Activated naive CD4-positive, alpha-beta T cell treated with anti-CD3 and anti-CD28 coated beads, Interleukin-2, amount 10 ng/mL, durations not matched to agents 7 days and 5 days (primary cell): ENCODE measurements at places on chromosomes 7 and 10.

- no peak for DNase-seq
These were observed 426.5 kb upstream of the AKR1E2 start for GRCh38 chr10:4399556-4399955.

GRCh38 chr7:55212838-55213237 lies 152.3 kb upstream of the LANCL2 start:
- no peak for DNase-seq

DNA sequence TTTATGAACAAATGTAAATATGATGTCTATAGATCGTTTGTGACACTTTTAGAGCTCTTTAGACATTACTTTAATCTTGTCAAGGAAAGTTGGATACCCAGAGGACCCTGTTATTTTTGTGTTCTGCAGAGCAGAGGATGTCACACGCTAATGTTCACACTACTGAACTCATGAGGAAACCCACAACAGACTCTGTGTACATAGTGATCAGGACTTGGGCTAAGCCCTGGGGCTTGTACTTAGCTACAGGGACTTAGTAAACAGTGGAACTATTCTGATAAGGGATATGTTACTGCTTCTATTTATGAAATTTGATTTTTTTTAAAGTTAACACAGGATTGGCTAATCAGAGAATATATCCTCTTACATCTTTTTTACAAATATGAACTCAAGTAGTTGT lies 36.1 kb upstream of the ZNF518A start:
- no peak for DNase-seq

- no peak for DNase-seq
These were observed 75.6 kb downstream of the FOXL3 start for GRCh38 chr7:365593-365992.

DNA sequence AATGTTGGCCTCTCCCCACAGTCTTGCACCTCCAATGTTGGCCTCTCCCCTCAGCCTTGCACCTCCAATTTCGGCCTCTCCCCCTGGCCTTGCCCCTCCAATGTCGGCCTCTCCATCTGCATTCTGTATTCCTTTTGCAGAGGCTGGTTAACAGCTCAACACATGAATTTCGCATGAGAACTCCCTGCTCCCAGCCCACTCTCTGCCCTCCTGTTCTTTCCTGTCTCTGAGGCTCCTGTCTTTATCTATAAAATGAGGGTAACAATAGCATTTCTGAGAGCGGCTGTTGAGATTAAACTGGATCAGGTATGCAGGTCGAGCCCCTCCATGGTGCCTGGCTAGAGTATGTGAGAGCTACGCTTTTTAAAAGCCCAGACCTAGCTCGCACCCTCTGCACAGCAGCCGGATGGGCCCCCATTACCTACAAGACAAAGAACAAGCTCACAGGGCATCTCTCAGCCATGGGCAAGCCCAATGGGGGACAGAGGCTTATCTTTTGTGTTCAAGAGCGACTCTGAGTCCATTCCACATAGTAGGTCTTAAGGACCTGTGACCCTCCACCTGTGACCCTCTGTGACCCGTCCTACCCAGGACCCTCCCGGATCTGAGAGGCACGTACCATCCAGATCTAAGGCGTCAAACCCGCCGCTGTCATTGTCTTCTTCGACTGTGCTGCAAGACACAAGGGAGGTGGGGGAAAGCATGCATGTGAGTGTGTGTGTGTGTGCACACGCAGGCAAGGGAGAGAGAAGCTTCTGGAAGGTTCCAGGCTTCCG lies 82.2 kb upstream of the GNA12 start:
- DNase-seq = peak; percentile 14

DNA sequence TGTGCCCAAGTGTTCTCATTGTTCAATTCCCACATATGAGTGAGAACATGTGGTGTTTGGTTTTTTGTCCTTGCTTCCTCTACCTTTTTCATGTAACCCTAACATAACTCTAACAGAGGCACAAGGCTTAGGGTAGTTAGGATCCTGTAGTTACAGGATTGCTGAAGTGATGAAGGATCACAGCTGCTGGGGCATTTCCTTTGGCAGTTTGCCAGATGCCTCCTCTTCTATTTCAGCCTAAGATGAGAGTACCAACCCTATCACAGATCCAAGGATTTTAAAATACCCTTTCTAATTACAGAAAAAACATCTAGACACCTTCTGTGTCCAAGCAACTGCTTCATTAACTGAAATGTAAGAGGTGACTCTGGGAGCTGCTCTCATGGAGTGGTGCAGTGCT lies 141.7 kb upstream of the COL1A2 start:
- no peak for DNase-seq

GRCh38 chr7:80902019-80902418 lies 16.8 kb downstream of the SEMA3C start:
- no peak for DNase-seq

GRCh38 chr7:66626331-66626934 lies 2.2 kb upstream of the KCTD7 start:
- DNase-seq = no peak

DNA sequence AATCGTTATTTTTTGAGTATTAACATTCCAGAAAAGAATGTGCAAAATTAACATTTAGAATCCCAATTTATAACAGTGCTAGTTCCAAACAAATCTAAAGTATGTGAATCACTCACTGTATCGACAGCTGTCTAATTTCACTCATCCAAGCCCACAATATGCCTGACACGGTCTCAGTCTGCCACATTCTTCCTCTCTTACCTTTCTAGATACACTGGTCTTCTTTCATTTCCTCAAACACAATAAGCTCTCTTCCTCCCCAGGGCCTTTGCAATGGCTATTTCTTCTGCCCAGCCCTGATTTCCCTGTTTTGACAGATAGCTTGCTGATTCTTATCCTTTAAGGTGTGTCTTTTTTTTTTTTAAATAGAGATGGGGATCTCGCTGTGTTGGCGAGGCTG lies 48.8 kb downstream of the UBE2H start:
- DNase-seq = no peak

GRCh38 chr10:127043301-127043700 lies 138.1 kb downstream of the DOCK1 start:
- DNase-seq = no peak

GRCh38 chr7:17298102-17298839 lies at the start of gene AHR:
AHR (plus strand) TSS chr7:17298652; CDS start chr7:17299265, 613 bp downstream.
- peak; percentile 94 for DNase-seq

GRCh38 chr10:50809596-50809995 lies 69.9 kb downstream of the ASAH2B start:
- DNase-seq = no peak

DNA sequence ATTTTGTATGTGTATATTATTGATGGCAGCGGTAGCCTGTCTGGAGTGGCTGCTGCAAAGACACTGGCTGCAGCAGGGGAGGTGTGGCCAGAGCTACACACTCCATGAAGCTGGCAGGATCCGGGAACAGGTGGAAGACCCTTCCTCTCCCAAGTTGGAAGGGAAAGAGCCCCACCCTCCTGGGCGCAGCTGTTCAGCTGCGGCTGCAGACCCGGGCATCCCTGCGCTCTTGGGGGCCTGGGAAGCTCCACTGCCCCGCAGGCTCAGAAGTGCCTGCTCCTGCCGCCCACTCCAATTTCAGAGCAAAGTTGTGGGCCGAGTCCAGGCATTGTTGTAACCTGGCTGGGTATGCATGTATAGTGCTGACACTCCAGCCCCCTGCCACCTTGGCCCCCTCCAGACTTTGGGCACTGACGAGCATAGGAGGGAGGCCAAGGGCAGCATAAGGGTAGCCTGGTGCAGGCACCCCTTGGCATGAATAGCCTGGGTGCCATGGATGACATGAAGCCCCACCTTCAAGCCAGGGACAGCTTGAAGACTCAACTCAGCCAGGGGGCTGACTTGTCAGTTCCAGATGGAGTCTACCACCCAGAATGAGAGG lies 90.7 kb upstream of the TMEM168 start:
- DNase-seq = no peak

- peak; percentile 24 for DNase-seq
These were observed 3.7 kb upstream of the HOXA7 start for GRCh38 chr7:27160145-27160545.

GRCh38 chr7:106795877-106796231 lies 69.2 kb upstream of the PIK3CG start:
- no peak for DNase-seq

GRCh38 chr7:490461-491291 lies 29.0 kb downstream of the PDGFA start:
- DNase-seq = no peak

- no peak for DNase-seq
These were observed 113.2 kb downstream of the CALCR start for GRCh38 chr7:93461350-93461749.

DNA sequence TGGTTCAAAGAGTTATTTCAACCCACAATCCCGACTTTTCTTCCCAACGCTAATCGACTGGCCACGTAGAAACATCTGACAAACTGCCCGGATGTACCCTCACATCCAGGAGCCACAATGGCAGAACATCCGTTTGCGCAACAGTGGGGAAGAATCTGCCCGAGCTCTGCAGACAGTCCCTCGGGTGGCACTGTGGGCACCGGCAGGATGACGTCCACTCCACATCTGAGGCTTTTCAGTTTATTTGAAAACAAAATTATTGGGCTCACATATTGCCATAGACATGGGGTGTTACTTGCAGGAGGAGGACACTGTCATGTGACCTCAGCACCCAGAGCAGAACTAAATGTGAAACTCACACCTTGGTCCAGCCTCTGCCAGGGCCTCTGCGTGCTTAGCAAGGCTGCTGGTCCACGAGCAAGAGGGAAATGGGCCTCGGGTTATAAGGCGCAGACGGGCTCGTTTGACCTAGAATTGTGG lies 84.1 kb downstream of the MKI67 start:
- DNase-seq = peak; percentile 17

DNA sequence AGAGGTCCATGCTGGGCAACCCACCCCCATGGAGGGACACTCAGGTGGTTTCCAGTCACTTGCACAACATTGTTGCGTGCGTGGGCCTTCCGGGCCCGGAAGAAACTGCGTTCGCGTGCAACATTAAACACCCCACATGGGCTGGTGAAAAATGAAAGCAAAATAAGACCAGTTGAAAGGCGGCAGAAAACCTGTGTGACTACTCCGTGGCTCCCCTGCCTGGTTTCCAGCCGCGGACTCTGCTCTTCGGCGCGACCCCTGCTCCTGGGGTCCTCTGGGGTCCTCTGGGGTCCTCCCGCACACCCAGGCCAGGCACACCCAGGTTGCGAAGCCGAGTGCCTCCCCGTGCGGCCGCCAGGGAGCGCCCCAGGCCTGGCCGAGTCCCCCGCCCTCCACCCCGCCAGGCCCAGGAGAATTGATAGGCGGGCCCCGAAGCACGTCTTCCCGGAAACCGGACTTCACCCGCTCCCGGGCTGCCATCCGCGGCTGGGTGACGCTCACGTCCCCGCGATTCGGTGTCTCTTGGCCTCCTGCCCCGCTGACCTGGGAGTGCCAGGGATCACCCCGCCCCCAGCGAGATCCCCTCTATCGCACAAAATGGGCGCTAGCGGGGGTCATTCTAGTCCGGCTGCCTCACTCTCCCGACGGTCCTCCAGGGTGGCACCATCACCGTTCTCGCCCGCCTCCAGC lies 1.9 kb upstream of the SH2D4B start:
- DNase-seq = peak; percentile 84

DNA sequence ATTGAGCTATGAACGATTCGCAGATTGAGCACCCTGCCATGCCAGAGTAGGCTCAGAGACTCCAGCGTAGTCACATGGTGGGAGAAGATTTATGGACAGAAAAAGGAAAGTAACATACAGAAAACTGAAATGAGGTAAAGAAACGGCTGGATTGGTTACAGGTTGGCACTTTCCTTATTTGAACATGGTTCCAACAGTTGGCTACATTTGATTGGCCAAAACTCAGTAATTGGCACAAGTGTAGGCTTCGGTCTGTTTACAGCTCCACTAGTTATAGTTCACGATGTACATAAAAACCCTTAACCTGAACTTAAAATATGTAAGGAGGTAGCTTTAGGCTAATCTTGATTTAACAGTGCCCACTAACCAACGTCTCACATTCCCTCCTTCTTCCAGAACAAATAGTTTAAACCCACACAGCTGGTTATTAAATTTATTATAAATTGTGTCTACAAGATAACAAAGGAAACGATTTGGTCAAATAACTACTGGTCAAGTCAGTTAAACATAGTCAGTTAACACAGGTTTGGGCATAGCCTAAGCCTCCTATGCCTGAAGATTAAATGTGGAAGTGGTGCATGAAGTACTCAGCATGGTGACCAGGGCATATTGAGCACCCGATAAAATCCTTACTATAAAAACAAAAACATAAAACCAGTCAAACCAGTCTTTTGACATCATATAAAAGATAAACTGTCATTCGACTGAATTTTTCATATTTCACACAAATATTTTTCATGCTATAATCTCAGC lies 17.9 kb upstream of the MTERF1 start:
- no peak for DNase-seq

- DNase-seq = no peak
These were observed 63.3 kb upstream of the NANOS1 start for GRCh38 chr10:118966076-118966849.

- no peak for DNase-seq
These were observed 341.6 kb downstream of the PCLO start for GRCh38 chr7:82821037-82821436.

DNA sequence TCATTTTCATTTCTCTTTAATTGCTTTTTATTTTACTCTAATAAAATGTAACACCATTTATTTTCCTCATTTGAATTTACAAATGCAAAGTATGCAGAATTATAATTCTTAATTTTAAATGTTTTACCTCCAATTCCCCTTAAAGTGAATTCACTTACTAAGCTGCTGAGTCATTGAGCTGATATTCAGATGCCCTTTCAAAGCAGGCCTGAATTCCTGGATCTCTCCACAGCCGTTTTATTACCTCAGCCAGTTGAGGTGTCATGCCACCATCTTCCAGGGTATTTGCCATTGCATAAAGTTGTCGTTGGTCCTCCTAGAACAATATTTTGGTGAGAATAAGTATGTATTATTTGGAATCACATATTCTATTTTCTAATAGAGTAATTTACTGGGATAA lies 33.2 kb downstream of the GNAT3 start:
- no peak for DNase-seq

- no peak for DNase-seq
These were observed 139.9 kb downstream of the CXCL12 start for GRCh38 chr10:44244745-44245600.

DNA sequence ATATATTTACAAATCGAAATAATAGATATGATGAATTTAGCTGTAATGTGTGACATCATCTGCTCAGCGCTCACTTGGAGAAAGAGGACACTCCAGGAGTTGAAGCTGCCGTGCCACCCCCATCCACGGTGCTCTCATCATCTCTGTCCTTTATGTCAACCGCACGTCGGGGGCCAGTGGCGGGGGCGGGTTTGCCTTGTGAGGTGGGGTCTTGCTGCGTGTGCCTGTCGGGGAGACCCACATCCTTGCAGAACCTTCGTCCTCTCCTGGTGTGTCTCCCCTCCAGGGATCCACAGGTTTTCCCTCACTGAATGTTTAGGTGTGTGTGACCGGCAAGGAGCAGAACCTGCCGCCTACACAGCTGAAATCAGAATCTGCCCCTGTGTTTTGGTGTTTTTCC lies 71.6 kb downstream of the INPP5A start:
- DNase-seq = no peak

DNA sequence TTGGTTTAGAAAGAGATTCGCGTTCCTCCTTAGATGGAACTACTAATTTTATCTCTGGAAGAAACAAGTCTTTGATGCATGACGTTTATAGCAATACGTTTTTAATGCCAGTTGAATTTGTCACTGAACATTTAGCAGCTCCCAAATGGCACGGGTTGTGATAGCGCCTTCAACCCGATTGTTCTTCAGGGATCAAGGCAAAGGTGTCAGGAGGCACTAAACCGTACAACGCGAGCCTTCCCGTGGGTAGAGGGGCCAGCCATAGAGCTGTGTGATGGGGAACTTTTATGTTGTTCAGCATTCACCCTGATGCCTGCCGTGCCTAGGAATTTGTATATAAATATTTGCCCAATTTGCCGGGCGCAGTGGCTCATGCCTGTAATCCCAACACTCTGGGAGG lies 3.4 kb downstream of the GET4 start:
- no peak for DNase-seq

GRCh38 chr10:82874671-82875070 lies 999.7 kb downstream of the NRG3 start:
- DNase-seq = no peak
